CD4-positive, alpha-beta memory T cell (primary cell): ENCODE measurements at places on chromosomes 4 and X.

DNA sequence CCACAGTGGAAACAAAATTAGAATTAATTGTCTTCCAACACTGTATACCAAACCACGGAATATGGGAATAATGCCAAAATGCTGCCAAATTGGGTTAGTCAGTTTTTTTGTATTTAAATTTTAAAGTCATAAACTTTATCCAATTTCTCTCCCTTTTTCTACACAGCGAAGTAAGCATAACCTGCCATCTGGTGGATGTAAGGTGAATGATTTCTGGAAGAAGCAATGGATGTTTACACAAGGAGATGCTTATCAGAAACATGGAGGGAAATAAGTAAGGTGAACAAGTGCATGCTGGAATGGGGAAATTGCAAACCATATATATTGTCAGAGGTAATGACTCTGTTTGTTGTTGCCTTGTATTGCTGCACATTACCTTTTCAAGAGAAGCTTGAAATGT, 691.9 kb downstream of the TECRL start:
- no peak for DNase-seq

GRCh38 chr4:119823891-119824290, 195.3 kb upstream of the PDE5A start:
- DNase-seq, result no peak

DNA sequence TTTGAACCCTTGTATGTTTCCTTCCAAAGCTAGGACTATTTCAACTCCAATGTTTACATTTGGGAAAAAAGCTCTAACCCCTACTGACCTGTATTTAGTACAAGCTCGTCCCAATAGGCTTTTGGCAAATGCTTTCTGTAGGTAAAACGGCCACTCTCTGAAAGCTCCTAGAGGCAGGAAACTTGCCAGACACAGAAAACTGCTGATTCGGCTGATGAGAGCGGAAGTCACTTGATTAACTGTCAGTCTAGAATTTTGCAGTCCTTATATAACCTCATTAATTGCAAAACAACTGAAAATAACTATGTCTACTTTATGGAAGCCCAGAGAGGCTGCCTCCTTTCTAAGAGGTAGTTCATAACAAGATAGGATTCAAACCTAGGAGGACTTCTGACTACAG, 108.1 kb downstream of the TSPAN7 start:
- DNase-seq, result peak; percentile 15

DNA sequence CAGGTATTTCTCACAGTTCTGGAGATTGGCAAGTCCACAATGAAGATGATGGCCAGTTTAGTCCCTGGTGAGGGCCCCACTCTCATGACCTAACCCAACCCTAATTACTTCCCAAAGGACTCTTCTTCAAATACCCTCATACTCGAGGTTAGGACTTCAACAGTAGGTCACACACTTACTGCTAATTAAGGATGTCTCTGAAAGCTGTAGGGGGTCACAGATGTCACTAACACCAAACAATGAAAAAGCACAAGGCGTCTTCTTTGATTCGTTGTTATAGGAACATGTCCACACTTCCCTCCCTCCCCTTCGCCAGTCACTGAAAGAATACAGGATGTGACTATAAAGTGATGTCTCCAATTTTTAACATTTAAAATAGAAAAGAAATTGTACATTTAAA, 309.7 kb downstream of the PACRGL start:
- DNase-seq, result no peak

- no peak for DNase-seq
Observed at GRCh38 chrX:44162964-44163475, 180.5 kb downstream of the EFHC2 start.

GRCh38 chr4:73343432-73343831, 60.7 kb upstream of the ALB start:
- DNase-seq, result no peak

- DNase-seq, result no peak
Observed at GRCh38 chr4:10032625-10033024, 11.3 kb upstream of the SLC2A9 start.

DNA sequence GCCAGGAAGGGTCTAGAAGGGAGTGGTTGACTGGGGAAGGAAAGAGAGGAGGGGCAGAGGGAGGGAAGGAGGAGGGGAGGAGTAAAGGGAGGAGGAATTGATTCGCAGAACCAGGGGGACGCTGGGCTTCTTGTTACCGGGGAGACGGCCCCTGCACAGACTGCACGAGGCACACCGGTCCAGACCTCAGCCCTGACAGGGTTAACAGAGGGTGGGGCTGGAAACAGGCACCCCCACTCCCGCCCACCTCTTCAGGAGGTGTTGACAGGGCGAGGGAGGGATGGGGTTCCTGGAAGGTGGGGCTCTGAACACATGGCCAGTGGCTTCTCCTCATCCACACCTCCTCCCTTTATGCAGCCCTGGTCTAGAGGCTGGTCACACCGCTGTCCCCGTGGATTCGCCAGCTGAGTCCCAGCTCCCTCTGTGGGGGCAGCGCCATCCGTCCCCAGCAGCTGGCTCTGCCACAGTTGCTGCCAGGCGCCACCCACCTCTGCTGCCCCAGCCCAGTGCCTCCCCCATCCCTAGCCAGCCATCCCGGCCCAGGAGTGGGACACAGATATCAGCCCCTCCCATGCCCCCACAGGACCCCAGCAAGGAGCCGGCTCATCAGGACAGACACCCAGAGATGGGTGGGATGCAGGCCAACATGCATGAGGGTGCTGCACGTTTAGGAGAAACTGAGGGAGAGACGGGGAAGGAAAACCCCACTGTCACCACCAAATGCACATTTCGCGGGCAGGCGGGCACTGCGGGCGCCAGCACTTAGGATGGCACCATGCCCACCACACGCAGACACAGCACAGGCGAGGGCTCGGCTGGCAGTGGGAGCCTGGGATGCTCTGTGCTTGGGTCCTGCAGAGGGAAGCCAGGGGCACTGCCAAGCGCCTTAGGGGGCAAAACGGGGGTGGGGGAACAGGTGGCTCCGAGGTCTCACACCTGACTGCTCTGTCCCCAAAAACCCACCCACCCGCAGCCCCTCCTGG, 87.6 kb downstream of the ABLIM2 start:
- DNase-seq, result no peak

- no peak for DNase-seq
Observed at GRCh38 chr4:139144911-139145551, 32.0 kb downstream of the ELF2 start.

GRCh38 chrX:8784162-8784561, 17.0 kb downstream of the FAM9A start:
- DNase-seq, result no peak

- no peak for DNase-seq
Observed at GRCh38 chr4:76325072-76325471, 18.5 kb downstream of the STBD1 start.

- peak; percentile 63 for DNase-seq
Observed at GRCh38 chrX:47581731-47582647, at the start of gene TIMP1. Gene TIMP1, plus strand, starts transcription at chrX:47582436. Its CDS starts 980 bp downstream, at chrX:47583416.

- no peak for DNase-seq
Observed at GRCh38 chrX:9880237-9880636, 86.9 kb upstream of the CLDN34 start.

- no peak for DNase-seq
Observed at GRCh38 chr4:184802697-184803015, 23.1 kb downstream of the ACSL1 start.

DNA sequence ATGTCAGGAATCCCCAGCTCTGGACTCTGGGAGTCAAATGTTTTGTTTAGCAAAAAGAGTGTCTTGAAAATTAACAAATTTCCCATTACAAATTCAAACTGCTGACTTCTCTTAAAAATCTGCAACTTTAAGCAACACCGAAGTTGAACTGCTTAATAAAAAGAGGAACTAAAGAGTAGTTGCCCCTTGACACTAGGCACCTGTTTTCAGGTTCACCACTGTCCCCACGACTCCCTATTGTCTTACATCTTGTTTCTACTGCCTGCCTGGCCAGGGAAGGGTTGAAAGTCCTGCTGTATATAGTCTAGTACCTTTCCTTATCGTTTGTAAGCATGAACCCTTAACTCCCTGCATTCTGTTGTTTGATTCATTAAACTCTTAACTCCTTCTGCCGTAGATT, 173.9 kb downstream of the SCFD2 start:
- DNase-seq, result no peak

DNA sequence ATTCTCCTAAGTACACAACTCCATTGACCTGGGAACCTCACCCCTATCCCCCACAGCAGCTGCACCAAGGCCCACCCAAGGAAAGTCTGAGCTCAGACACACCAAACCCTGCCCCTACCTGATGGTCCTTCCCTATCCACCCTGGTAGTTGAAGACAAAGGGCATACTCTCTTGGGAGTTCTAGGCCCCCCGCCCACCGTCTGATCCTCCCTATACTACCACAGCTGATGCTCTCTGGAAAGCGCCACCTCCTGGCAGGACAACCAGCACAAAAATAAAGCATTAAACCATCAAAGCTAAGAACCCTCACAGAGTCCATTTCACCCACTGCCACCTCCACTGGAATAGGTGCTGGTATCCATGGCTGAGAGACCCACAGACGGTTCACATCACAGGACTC, 83.6 kb downstream of the ANAPC10 start:
- no peak for DNase-seq

GRCh38 chrX:153686711-153687110, 1.0 kb upstream of the SLC6A8 start:
- DNase-seq, result no peak

DNA sequence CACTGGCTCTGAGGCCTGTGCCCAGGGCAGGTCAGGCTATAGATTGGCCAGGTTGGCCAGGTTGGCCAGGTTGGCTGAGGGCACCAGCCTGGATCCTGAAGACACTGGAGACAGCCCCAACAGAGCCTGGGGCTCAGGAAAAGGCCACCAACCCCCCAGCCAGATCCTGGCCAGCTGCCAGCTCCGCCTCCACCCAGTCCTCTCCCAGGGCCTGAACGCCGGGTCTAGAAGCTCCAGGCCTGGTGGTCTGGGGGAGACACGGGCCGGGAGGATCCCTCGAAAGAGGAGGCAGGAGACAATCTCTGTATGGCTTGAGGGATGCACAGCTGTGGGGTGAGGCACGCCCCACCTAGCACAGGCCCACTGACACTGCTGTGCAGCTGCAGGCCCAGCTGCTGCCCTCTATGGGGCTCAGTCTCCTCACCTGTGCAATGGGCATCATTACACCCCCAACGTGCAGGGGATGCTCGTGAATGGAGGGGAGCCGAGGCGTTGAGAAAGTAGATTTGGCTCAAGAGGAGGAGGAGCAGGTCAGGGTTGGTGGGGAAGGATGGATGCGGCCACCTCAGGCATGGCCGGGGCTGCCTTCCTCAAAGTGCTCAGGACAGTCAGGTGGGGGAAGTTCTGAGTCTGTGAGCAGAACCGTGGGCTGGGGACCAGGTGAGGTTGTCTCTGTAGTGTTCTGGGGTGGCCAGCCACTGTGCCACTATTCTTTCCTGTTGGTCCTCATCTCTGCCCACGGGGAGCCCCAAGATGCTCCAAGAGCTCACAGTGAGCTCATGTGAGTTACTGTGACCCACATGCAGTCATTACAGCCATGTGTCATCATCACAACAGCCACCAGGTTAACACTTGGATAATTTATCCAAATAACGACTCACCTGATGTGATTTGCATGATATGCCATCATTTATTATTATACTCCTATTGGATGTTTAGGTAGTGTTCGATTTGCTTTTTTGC, 10.8 kb upstream of the GAGE10 start:
- no peak for DNase-seq

- no peak for DNase-seq
Observed at GRCh38 chr4:150007512-150007911, 70.7 kb upstream of the DCLK2 start.

DNA sequence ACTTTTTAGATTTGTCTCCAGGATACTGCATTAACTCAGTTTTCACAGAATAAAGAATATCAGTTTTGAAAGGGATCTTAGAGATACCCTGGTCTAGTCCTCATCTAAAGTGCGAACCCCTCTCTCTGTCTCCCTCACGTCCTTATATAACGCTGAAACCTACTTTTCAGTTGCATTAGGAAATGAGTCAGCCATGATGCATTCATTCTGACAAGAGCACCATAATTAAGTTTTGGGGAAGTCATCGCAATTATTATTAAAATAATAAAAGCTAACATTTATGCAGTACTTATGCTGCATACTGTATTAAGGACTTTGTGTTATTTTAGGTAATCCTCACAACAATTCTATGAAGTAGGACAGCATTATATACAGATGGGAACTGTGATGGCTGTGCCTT, 116.1 kb downstream of the REELD1 start:
- no peak for DNase-seq

- no peak for DNase-seq
Observed at GRCh38 chr4:139312552-139313332, 10.5 kb upstream of the NDUFC1 start.

- DNase-seq, result peak; percentile 66
Observed at GRCh38 chr4:173494013-173494970, 35.7 kb downstream of the HAND2 start.

DNA sequence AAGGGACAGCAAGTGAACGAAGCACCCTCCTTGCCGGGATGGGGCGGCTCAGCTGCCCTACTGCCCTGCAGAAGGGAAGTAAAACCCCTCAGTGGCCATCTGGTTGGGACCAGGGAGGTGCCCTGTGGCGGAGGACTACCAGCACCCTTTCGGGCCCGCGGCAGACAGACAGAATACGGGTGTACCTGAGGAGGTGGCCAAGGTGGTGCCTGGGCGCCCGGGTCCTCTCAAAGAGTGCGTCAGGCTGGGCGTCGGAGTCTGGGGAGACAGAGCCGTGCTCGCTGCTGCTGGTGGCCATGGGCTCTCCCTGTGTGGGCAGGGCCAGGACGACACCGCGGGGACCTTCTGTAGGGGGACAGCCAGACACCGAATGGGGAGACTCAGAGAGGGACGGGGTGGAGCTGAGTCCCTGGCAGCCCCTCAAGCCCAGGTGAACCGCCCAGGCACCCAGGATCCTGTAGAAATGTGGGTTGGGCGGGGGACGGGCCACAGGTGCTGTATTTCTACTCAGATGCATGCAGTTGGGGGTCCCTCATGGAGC, 29.7 kb downstream of the PDHA1 start:
- no peak for DNase-seq

DNA sequence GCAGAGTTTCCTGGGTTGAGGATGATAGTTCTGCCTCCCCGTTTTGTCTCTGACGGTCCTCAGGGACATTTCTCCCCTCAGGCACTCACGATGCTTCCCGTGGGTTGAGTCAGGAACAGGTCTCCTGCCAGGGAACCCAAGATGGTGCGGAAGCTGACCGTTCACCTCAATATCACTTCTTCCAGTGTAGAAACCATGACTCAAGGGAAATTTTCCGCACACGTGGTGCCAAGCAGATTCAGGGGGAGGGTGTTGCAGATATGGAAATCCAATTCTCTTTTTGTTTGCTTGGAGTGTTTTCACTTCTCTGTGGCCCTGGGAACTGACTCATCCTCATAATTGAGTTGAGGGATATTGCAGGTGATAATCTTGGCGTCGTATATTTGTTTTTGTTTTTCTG, 46.7 kb downstream of the CXorf49B start:
- no peak for DNase-seq

- no peak for DNase-seq
Observed at GRCh38 chrX:99901091-99901490, 509.0 kb downstream of the PCDH19 start.

DNA sequence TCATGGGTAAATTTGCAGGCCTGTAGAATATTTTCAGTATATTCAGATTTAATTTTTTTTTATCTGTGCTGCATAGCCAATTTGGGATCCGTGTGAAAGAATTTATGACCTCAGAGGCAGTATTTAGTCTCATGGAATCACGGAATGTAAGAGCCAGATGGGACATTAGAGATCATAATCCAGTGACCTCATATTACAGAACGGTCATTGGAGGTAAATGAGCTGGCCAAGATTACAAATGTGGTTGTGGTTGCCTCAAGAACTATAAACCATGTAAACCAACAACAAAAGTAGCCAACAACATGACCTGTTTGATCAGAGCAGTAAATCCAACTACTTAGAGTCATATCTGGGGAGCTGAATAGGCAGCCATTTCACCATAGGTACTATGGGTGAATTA, 71.6 kb downstream of the AMOT start:
- DNase-seq, result no peak

- no peak for DNase-seq
Observed at GRCh38 chr4:73761856-73762255, 21.5 kb downstream of the CXCL8 start.
